Neural crest cell (in vitro differentiated cells): ENCODE measurements at places on chromosomes 13 and 19. TPM values are rescaled to one million over a fixed set of nuclear protein-coding genes. Genes with fewer than 3 reads are reported as not detected.

- H3K27me3 ChIP-seq: no peaks in the 10 kb centered on the region
- H3K4me3 ChIP-seq: no peak overlapping the region
- DNase-seq: no peak
- no peak overlapping the region for H3K27ac ChIP-seq
Observed at GRCh38 chr19:34757441-34757840, 15.6 kb downstream of the ZNF599 start.

CBY2 gene
- total RNA-seq: not detected in 2 replicates

- no peak overlapping the region for H3K27ac ChIP-seq
- H3K4me3 ChIP-seq: no peak overlapping the region
- no peaks in the 10 kb centered on the region for H3K27me3 ChIP-seq
- peaks cover 12% of the 10 kb centered on the region for H3K4me1 ChIP-seq
- DNase-seq: no peak
- peaks cover 5% of the 10 kb centered on the region for H3K36me3 ChIP-seq
Observed at GRCh38 chr13:105334211-105334610, 1201.3 kb downstream of the EFNB2 start.

- H3K4me1 ChIP-seq: no peaks in the 10 kb centered on the region
- H3K4me3 ChIP-seq: no peak overlapping the region
- H3K27ac ChIP-seq: no peak overlapping the region
- no peaks in the 10 kb centered on the region for H3K36me3 ChIP-seq
- no peak for DNase-seq
Observed at GRCh38 chr13:20466371-20466770, 59.3 kb downstream of the CRYL1 start.

POSTN gene
- total RNA-seq: 93.0 and 97.0 TPM in 2 replicates

DNA sequence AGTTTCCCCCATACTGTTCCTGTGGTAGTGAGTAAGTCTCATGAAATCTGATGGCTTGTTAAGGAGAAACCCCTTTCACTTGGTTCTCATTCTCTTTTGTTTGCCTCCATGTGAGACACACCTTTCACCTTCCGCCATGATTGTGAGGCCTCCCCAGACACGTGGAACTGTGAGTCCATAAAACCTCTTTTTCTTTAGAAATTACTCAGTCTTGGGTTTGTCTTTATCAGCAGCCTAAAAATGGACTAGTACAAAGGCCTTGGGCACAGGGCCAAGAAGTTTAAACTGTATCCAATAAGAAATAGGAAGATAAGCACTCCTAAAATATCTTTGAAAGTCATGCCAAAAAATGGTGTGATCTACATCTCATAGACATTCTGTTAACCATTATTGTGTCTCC is 176.9 kb downstream of the TBC1D4 start:
- peaks cover 3% of the 10 kb centered on the region for H3K36me3 ChIP-seq
- DNase-seq: no peak
- no peak overlapping the region for H3K4me3 ChIP-seq
- H3K4me1 ChIP-seq: no peaks in the 10 kb centered on the region

DNA sequence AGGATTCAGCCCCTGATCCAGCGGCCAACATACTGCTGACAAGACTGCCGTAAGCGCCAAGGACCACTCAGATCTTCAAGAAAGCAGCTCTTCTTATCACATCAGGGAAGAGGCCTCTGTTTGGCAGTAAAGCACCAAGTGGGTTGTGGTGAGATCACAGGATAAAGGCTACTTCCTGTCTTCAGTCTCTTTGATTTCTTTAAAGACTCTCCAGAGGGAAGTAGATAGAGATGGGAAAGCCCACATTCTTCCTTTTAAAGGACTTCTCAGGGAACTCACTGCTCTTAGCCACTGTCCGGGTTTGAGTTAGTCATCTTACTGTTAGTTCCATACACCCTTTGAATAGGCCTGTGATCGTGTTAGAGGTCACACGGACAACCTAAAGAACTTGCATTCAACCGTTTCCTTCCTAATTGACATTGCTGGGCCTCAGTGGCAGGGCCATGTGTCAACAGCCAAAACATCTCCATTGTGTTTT is 47.2 kb upstream of the POMP start:
- no peaks in the 10 kb centered on the region for H3K36me3 ChIP-seq
- H3K4me1 ChIP-seq: no peaks in the 10 kb centered on the region

DNA sequence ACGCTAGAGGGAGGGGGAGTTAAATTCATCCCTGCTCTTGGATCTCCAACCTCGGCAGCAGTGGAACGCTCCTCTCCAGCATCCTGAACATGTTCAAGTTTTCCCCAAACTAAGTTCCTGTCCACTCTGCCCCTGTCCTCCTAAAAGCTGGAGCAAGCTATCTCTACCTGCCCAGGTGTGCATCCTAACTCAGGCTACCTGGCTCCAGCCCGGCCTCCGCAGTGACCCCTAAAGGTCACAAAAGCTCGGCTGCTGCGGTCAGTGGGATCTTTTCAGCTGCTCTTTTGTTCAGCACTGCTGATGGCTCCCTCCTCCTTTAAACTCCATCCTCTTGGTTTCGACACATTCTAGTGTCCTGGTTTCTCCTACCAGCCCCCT is 1.4 kb downstream of the DCUN1D2 start:
- H3K4me3 ChIP-seq: peak overlapping the region; percentile 95
- H3K36me3 ChIP-seq: no peaks in the 10 kb centered on the region
- H3K27ac ChIP-seq: peak overlapping the region; percentile 70

DNA sequence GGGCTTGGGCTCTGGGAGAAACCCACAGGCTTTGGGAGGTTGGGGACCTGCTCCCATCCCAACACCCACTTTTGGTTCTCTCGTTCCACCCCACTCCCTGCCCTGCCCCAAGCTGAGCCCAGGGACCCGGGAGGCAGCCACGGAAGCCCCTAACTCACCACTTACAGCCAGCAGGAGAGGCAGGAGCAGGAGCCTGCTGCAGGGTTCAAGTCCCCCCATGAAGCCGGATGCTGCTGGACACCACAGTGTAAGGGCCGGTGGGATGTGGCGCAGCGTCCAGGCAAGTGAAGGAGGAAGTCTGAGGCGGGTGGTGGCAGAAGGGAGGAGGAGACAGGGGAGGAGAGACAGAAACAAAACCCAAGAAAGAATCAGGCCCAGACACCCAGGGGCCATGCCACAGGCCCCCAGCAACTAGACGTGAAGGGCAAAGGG is at the start of gene TYROBP:
Gene TYROBP (minus strand): TSS at position 286 of the 432 bp plus-strand sequence. CDS start 67 bp downstream, at position 219.
- no peak for DNase-seq
- no peaks in the 10 kb centered on the region for H3K36me3 ChIP-seq
- H3K4me3 ChIP-seq: no peak within 1 kb of the TSS
- H3K4me1 ChIP-seq: peaks cover 6% of the 10 kb centered on the region
- H3K27ac ChIP-seq: no peak within 1 kb of the TSS

DNA sequence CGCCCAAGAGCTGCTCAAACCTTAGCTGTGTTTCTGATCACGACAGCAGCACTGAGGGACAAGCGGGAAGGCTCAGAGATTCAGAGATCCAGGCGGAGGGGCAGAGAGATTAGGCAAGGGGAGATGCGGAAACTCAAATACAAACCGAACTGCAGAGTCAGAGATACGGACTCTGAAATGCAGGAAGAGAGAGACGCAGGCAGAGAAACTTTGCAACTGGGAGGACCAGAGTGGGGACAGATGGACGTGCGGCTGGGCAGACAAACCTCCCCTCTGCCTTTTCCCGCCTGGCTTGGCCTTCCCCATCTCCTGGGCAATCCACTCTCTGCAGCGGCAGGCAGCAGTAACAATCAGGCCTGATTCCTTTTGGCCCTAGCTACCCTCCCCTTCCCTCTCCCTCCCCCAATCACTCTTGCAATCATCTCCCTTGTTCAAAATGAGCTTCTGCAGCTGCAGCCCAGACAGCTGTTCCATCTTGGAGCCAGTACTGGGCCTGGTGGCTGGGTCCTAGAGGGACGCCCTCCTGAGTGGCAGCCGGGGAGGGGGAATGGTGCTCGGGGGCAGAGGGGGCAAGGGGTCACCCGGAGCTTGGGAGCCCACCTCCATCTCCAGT is 29.7 kb downstream of the OLFM2 start:
- H3K27ac ChIP-seq: no peak overlapping the region
- H3K36me3 ChIP-seq: no peaks in the 10 kb centered on the region
- H3K4me1 ChIP-seq: no peaks in the 10 kb centered on the region

CATSPERD gene
- total RNA-seq: not detected in 2 replicates

DNA sequence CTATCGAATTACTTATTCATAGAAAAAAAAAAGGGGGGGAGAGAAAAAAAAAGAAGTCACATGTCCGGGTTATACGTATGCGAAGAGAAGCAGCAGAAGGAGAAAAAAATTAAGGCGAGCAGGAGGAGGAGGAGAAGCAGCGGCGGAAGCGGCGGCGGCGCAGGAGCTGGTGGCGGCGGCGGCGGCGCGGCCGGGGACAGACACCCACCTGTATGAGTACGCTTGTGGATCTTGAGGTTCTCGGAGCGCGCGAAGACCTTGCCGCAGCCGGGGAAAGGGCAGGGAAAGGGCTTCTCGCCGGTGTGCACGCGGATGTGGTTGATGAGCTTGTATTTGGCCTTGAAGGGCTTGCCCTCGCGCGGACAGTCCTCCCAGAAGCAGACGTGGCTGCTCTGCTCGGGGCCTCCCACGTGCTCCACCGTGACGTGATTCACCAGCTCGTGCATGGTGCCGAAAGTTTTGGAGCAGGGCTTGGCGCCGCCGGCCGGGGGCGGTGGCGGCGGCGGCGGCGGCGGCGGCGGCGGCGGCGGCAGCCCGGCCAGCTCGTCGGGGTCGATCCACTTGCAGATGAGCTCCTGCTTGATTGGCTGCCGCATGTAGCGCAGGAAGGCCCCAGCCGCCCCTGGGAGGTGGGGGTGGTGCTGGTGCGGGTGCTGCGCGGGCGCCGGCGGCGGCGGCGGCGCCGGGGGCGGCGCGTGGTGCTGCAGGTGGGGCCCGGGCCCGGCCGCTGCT is 1.5 kb downstream of the ZIC5 start:
- H3K4me1 ChIP-seq: peaks cover 38% of the 10 kb centered on the region
- H3K36me3 ChIP-seq: peaks cover 3% of the 10 kb centered on the region
- H3K27ac ChIP-seq: no peak overlapping the region

GRCh38 chr19:5624018-5624663 is 1.3 kb downstream of the SAFB start:
- peak overlapping the region; percentile 94 for H3K27ac ChIP-seq
- H3K4me3 ChIP-seq: peak overlapping the region; percentile 97
- peaks cover 21% of the 10 kb centered on the region for H3K36me3 ChIP-seq
- H3K4me1 ChIP-seq: peaks cover 53% of the 10 kb centered on the region
- no peak for DNase-seq

- peak overlapping the region; percentile 54 for H3K27ac ChIP-seq
- no peak for DNase-seq
- H3K4me3 ChIP-seq: no peak overlapping the region
- no peaks in the 10 kb centered on the region for H3K27me3 ChIP-seq
Observed at GRCh38 chr13:40445557-40445990, 220.9 kb downstream of the FOXO1 start.

ASF1B gene
- total RNA-seq: 54.8 and 55.6 TPM in 2 replicates

GRCh38 chr19:2902590-2903218 is 2.0 kb downstream of the ZNF57 start:
- peaks cover 5% of the 10 kb centered on the region for H3K27me3 ChIP-seq
- peaks cover 4% of the 10 kb centered on the region for H3K36me3 ChIP-seq
- no peak for DNase-seq
- peak overlapping the region; percentile 100 for H3K4me3 ChIP-seq

- peaks cover 50% of the 10 kb centered on the region for H3K4me1 ChIP-seq
- no peak for DNase-seq
- H3K4me3 ChIP-seq: no peak overlapping the region
- no peaks in the 10 kb centered on the region for H3K27me3 ChIP-seq
- H3K27ac ChIP-seq: peak overlapping the region; percentile 82
Observed at GRCh38 chr13:29923554-29924481, 73.4 kb upstream of the UBL3 start.

- H3K27ac ChIP-seq: peak overlapping the region; percentile 93
- no peak overlapping the region for H3K4me3 ChIP-seq
- no peaks in the 10 kb centered on the region for H3K27me3 ChIP-seq
- DNase-seq: no peak
- H3K36me3 ChIP-seq: peaks cover 10% of the 10 kb centered on the region
- H3K4me1 ChIP-seq: peaks cover 14% of the 10 kb centered on the region
Observed at GRCh38 chr13:78121001-78121400, 202.4 kb upstream of the EDNRB start.

GRCh38 chr13:97491452-97491851 is 57.5 kb downstream of the RAP2A start:
- no peaks in the 10 kb centered on the region for H3K27me3 ChIP-seq
- no peak overlapping the region for H3K27ac ChIP-seq
- no peak overlapping the region for H3K4me3 ChIP-seq
- no peaks in the 10 kb centered on the region for H3K4me1 ChIP-seq

DNA sequence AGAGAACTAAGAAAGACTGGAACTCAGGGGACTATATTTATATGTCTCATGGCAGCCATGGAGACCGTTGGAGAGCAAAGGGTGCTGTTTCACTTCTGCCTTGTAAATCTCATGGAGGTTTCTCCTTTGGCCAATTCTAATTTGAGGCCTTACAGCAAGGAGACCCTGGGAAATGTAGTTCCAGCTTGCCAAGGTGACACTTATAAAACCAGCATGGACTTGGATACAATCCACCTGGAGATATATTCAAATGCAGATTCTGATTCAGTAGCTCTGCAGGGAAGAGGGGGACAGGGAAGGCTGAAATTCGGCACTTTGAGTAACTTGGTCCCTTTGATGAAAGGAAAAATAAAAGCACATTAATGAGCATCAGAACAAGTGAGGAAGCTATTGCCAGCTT is 90.0 kb downstream of the OXGR1 start:
- H3K36me3 ChIP-seq: no peaks in the 10 kb centered on the region
- no peak overlapping the region for H3K27ac ChIP-seq
- DNase-seq: no peak
- peaks cover 16% of the 10 kb centered on the region for H3K4me1 ChIP-seq
- no peaks in the 10 kb centered on the region for H3K27me3 ChIP-seq

- H3K36me3 ChIP-seq: no peaks in the 10 kb centered on the region
Observed at GRCh38 chr13:41299316-41300094, 11.6 kb upstream of the NAA16 start.

ZNF723 gene
- not detected in 2 replicates for total RNA-seq

GRCh38 chr13:111219950-111220349 is 100.5 kb upstream of the TEX29 start:
- H3K4me3 ChIP-seq: no peak overlapping the region
- H3K4me1 ChIP-seq: peaks cover 37% of the 10 kb centered on the region
- H3K27ac ChIP-seq: no peak overlapping the region
- DNase-seq: no peak
- no peaks in the 10 kb centered on the region for H3K27me3 ChIP-seq

RAX2 gene
- not detected in 2 replicates for total RNA-seq

ZNF627 gene
- 22.2 and 26.9 TPM in 2 replicates for total RNA-seq
